ENCODE measurements at places on chromosomes 7 and 10.

- peak; percentile 25 for DNase-seq
Observed at GRCh38 chr7:36802459-36803135, 78.3 kb upstream of the AOAH start.

DNA sequence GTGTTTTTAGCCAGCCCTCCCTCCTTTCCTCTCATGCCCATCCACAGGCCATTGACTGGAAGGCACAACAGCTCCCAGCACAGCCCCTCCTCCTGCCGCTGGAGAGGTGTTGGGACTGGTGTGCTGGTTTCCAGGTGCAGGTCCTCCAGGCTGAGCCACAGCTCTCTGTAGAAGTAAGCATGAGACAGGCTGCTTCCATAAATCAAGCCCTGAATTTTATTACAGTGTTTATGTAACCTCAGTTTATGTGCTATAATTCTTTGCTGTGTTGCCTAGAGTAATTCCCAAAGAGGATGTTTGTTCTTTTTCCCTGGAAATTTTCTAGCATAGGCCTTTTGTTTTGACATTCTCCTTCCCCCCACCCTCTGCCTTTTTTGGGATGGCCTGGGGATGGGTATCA lies 445.8 kb downstream of the AUTS2 start:
- no peak for DNase-seq

DNA sequence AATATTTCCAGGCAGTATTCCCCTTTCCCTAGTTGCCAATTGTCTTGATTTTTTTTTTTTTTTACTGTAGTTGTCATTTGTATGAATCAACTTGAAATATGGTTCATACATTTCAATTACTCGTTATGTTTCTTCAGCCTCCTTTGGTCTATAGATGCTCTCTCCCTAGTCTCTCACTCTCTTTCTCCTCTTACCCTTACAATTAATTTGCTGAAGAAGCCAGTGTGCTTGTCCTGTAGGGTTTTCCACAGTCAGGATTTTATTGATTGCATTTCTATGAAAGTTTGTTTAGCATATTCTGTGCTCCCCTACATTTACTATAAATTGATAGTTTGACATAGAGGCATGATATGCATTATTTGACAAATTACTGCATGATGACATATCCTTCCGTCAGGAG lies 112.0 kb upstream of the PRKCQ start:
- no peak for DNase-seq

DNA sequence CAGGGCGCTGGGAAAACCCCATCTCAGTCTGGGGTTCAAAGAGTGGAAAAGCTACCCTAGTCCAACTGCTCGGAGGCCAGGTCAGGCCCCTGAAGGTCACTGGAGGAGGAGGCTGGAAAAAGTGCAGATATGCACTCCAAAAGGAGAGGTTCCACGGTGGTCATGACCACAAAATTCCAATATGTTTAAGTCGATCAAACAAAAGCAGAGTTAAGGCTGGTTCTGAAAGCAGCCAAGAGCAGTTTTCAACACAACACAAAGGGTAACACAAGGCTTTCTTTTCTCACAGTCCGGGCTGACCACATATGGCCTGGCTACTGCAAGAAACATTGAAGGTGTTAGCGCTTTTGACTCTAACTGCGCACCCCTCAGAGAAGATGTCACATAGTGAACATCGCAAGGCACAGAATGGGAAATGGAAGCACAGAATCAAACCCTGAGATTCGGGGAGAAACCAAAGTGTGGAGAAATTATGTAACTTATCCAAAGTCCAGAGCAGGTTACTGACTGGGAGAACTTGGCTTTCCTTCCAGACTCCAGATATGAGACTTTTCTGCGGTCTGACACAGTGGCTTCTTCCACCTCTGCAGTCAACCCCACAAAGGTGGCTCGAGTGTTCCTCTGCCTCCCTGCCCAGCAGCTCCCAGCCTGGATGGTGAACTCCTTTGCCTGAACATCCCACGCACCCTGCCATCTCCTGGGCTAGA lies 1.3 kb upstream of the GRB10 start:
- no peak for DNase-seq

DNA sequence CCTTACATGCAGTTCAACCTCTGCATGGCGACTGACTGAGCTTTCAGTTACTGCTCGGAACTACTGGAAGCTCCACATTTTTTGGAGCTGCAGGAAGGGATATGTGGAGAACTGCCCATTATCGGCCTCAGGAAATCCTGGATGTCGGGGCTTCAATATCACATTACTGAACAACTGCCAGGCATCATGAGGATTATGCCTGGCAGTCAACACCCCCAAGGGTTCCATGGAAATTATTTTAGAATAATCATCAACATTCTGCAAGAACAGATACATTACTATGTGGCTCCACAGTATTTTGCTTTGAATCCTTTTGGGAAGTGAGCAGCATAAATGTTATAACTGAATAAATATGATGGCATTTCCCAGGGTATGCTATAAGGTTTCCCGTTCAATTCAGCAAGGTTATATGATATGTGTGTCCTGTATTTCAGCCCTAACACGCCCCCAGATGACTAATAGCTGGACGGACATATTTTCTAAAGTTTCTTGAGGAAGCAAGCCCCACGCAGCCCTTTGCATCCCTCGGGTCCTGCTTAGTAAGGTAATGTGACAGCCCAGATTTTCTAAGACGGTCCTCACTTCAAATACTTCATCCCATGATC lies 53.0 kb upstream of the OPALIN start:
- DNase-seq, result no peak

DNA sequence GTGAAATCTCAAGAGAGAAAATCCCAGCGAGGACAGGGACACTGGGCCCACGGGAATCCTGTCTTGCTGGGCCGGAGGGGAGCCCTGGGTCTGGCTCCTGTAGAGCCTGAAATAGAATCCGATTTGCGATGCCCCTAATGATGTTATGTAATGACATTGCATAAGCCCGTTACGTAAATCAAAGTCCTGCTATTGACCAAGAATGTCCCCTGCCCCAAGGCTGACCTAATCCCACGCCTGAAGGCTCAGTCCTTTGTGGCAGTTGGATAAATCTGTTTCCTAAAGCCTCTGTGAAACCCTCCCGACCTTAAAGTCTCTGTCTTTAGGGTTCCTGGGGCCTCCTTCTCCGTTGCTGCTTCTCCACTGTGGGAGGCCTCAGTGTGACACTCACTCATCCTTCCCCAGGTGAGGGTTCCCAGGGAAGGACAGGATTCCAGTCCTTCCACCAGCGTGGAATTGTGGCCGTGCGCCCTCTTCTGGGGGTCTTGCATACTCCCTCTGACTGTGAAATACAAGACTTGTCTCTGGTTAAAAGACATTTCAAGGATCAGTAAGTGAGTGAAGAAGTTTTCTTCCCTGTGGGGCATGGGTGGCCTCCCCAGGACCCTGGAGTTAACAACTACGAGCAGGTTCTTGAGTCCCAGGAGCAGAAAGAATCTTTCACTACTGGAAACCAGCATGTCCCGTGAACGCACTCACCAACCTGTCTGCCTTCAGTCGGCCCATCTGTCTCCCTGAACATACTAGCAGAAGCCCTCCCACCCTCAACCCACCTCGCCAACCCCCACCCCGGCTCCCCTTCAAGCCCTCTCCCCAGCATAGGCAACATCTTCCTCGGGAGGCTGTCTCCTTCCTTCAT lies 19.8 kb downstream of the ZNF467 start:
- DNase-seq, result no peak

DNA sequence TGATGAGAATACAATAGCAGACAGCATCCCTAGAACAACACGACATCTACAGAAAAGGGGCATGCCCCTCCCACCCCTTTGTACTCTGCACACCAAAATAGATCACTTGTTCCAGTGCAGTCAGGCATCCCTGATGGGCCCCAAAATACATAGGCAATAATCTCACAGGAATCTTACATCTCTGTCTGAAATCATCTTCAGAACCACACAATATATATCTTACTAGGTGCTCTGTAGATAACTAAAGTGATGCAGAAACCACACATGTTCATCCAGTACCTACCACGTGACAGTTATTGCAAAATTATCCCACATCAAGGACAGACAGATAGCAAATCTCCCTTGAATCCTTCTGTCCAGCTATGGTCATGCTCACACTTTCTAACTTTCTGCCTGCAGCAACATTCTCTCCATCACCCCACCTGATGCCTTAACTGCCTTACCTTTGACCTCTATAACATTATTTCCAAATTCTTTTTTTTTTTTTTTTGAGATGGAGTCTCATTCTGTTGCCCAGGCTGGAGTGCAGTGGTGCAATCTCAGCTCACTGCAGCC lies 30.7 kb downstream of the ST8SIA6 start:
- DNase-seq, result no peak

GRCh38 chr7:100568896-100569844 lies 4.5 kb downstream of the SAP25 start:
- DNase-seq, result peak; percentile 81

DNA sequence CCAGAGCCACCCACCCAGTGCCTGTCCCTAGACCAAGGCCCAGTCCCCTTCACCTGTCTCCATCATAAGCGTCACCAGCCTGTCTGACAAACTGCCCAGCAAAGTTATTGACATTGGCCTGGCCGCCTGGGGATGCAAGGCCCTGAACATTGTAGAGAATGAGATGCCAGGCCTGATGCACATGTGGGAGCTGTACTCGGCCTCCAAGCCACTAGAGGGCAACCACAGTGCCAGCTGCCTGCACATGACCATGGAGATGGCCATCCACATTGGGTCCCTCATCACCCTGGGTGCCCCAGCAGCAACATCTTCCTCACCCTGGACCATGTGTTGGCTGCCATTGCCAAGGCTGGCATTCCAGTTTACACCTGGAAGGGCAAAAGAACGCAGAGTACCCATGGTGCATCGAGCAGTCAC lies 63.7 kb upstream of the ANTXRL start:
- DNase-seq, result peak; percentile 55
